Muscle of leg (tissue), 16 donors: ENCODE measurements at places on chromosomes 7 and 10. TPM values are rescaled to one million over a fixed set of nuclear protein-coding genes. Genes with fewer than 3 reads are reported as not detected.

GRCh38 chr10:4262449-4262848 lies 477.4 kb upstream of the KLF6 start:
- no peaks in the 10 kb centered on the region for H3K27me3 ChIP-seq
- no peaks in the 10 kb centered on the region for H3K36me3 ChIP-seq
- no peak overlapping the region for H3K4me3 ChIP-seq
- no peak overlapping the region for H3K27ac ChIP-seq
- peaks cover 11% of the 10 kb centered on the region for H3K4me1 ChIP-seq

Gene SPDYE11
- 0.04 TPM for total RNA-seq

- no peak for DNase-seq
- peaks cover 9% of the 10 kb centered on the region for H3K4me1 ChIP-seq
- peaks cover 30% of the 10 kb centered on the region for H3K27me3 ChIP-seq
- H3K36me3 ChIP-seq = no peaks in the 10 kb centered on the region
- no peak overlapping the region for H3K4me3 ChIP-seq
Observed at GRCh38 chr10:110491346-110491745, 6.4 kb upstream of the DUSP5 start.

DNA sequence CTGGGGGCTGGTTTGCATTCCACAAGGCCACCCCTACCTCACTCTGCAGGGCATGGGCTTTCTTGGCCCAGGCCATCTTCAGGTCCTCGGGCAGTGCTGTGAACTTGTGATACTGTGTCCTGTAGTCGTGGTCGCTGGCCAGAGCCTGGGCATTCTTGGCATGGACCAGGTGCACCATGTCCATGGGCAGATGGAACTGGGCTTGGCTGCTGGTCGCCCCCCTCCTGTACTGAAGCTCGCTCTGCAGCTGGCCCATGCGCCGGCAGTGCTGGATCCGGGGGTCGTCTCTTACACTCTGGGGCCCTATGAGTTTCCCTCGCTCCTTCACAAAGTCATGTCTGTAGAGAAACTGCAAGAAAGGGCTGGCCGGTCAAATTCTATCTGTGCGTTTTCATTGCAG lies 51.7 kb downstream of the HABP2 start:
- no peak overlapping the region for H3K27ac ChIP-seq
- DNase-seq = no peak
- H3K4me1 ChIP-seq = no peaks in the 10 kb centered on the region
- H3K36me3 ChIP-seq = no peaks in the 10 kb centered on the region
- H3K4me3 ChIP-seq = no peak overlapping the region
- H3K27me3 ChIP-seq = peaks cover 9% of the 10 kb centered on the region

DNA sequence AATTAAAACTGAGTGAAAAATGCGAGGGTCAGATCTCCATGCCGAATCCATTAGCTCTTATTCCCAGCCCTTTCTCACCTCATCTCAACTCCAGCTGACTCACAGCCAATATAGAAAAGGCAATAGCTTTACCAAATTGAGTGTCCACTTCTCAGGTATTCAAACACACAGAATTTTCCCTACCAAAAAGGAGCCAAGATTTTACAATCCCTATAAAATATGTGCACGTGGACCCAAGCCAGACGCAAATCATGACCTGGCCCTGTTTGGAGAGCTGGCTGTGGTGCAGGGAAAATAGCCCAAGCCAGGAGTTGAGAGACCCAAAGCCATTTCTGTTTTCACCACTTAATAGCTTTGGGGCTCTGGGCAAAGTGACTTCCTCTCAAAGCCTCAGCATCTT lies 379.7 kb upstream of the AUTS2 start:
- peak overlapping the region; percentile 24 for H3K27ac ChIP-seq
- peaks cover 12% of the 10 kb centered on the region for H3K4me1 ChIP-seq
- peaks cover 2% of the 10 kb centered on the region for H3K27me3 ChIP-seq
- peak; percentile 92 for DNase-seq

GRCh38 chr10:125661431-125661940 lies 21.5 kb downstream of the TEX36 start:
- H3K4me3 ChIP-seq = no peak overlapping the region
- DNase-seq = no peak
- H3K4me1 ChIP-seq = peaks cover 10% of the 10 kb centered on the region
- no peaks in the 10 kb centered on the region for H3K27me3 ChIP-seq

- H3K4me1 ChIP-seq = no peaks in the 10 kb centered on the region
- no peak for DNase-seq
- no peaks in the 10 kb centered on the region for H3K36me3 ChIP-seq
- no peaks in the 10 kb centered on the region for H3K27me3 ChIP-seq
- H3K27ac ChIP-seq = no peak overlapping the region
- no peak overlapping the region for H3K4me3 ChIP-seq
Observed at GRCh38 chr7:65438598-65438997, 64.9 kb downstream of the ZNF92 start.

Gene CCT6A
- total RNA-seq = 103 TPM

- no peak overlapping the region for H3K4me3 ChIP-seq
- H3K27ac ChIP-seq = no peak overlapping the region
- no peaks in the 10 kb centered on the region for H3K27me3 ChIP-seq
Observed at GRCh38 chr7:14978687-14979086, 76.1 kb upstream of the DGKB start.

DNA sequence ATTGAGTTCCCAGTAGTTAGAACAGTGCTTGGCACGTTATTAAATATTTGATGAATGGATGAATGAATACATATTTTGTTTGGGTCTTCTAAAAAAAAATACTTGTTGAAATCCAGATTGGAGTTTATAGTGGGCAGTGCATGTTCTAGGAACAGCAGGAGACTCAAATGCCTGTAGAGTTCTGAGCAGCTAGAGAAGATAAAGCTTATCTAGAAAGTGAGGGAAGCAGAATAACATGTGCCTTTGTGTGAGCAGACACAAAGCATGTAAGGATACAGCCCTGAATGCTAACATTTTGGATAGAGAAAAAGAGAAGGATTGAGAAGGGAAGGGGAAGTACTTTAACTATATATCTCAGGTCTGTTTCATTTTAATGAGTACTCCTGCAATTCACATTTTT lies 71.9 kb downstream of the SRI start:
- H3K27me3 ChIP-seq = no peaks in the 10 kb centered on the region
- DNase-seq = no peak
- no peak overlapping the region for H3K27ac ChIP-seq
- H3K4me3 ChIP-seq = no peak overlapping the region
- no peaks in the 10 kb centered on the region for H3K4me1 ChIP-seq
- no peaks in the 10 kb centered on the region for H3K36me3 ChIP-seq

Gene SLC39A12
- 0.04 TPM for total RNA-seq

Gene TDRD1
- total RNA-seq = 0.13 TPM

GRCh38 chr10:122348935-122349361 lies 25.6 kb upstream of the PLEKHA1 start:
- no peak for DNase-seq
- no peak overlapping the region for H3K4me3 ChIP-seq
- no peak overlapping the region for H3K27ac ChIP-seq

DNA sequence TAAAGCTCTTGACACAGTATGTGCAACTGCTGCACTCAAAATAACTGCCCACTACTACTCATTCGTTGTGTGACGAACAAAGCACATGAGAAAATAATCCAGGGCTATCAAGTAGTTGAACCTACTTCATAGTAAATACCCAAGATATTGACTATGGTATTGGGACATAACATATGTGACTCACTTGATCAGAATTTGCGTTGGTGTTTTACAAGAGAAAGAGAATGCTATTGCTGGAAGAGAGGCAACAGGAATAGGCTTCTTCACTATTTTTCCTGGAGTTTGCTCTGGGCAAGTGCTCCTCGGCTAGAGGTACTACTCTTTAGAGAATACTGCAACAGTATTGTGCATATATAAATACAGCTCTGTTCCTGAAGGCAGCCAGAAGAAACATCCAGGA lies 2.5 kb downstream of the DGKB start:
- no peaks in the 10 kb centered on the region for H3K36me3 ChIP-seq
- H3K27me3 ChIP-seq = no peaks in the 10 kb centered on the region
- H3K27ac ChIP-seq = no peak overlapping the region
- no peak for DNase-seq
- peaks cover 11% of the 10 kb centered on the region for H3K4me1 ChIP-seq
- H3K4me3 ChIP-seq = no peak overlapping the region

GRCh38 chr7:42197451-42197850 lies 39.6 kb downstream of the GLI3 start:
- H3K27ac ChIP-seq = no peak overlapping the region
- H3K4me3 ChIP-seq = no peak overlapping the region
- DNase-seq = no peak
- H3K4me1 ChIP-seq = peaks cover 12% of the 10 kb centered on the region
- peaks cover 9% of the 10 kb centered on the region for H3K36me3 ChIP-seq

DNA sequence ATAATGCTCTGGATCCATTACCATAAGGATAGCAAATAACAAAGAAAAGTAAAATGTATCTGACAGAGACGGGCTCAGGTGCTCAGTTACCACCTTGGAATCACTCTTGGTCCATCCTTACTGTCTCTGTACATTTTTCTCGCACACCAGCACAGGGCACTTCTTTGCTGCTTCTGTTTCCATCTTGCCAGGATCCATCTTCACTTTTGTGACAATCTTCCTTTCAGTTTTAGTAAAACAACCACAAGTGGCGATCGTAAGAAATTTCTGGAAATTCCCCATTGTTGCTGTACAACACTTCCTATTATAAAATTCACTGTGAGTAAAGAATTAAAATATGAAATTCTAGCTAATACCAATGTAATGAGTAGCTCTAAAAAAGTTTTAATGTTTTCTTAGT lies 695.5 kb downstream of the GRM8 start:
- H3K4me3 ChIP-seq = no peak overlapping the region
- H3K27me3 ChIP-seq = no peaks in the 10 kb centered on the region
- no peaks in the 10 kb centered on the region for H3K36me3 ChIP-seq
- H3K27ac ChIP-seq = no peak overlapping the region
